ENCODE measurements at places on chromosomes 3 and 15.

- no peak for DNase-seq
These were observed 134.1 kb upstream of the COL8A1 start for GRCh38 chr3:99504258-99504657.

DNA sequence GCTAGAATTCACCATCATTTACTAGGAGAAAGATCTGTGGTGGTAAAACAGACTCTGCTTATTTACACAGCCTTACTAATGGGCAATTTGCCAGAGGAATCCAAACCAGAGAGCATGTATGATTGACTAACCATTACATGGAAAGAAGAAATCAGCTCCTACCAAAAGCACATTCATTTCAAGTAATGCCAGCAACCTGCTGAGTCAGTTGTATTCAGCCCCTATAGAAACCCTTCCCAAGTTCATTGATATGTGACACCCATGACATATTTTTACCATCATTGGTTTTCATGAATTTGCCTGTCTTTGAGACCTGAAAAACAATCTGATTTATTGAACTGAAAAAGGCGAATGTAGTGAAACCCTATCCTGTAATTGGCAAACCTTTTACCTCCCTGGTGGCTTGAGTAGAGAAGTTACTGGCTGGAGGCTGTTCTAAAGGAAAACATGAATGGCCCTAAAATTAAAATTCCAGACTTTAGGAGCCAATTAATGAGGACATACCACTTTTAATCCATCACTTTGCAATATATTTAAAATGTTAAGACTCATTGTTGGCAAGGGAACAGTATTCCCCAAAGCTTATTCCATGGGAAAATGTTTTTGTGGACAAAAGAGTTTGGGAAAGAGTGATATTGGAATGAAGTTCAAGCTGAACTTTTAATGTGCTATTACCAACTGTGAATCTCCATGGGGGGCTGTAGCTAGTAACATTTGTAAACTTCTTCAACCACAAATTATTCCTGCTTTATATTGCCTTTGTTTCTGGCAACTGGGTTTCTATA, 542.9 kb downstream of the FHIT start:
- DNase-seq: no peak

DNA sequence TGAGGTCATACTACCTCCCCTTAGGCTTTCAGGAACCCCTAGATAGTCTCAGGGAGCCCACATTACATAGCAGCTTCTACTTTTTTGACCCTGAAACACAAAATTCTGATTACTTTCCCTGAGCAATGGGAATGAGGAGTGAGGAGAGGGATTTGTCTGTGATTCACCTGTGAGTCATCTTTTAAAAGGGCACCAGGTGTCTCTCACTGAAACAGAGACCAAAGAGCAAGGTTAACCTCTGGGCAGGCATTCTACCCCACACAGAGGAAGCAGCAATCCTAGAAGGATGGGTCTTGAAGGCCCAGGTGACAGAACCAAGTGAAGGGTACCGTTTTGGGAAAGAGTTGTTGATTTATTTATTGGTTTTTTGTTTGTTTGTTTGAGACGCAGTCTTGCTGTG, 31.1 kb upstream of the UBE2E2 start:
- no peak for DNase-seq

DNA sequence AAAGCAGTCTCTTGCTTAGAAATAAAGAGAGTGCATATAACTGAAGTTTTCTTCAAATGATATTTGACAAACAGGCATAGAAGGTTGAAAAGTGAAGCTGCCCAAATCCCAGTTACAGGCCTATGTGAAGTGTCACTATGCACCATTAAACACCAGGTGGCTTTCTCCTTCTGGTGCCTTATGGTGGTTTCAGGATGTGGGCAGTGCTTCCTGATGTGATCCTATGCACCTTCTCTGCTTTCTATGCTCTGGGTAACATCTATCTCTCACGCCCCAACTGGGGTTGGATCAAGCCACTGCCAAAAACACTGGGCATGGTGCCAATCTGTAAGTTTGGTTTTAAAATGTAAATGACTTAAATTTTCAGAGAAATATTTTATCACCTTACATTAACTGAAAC, 744.7 kb downstream of the TUSC7 start:
- peak; percentile 42 for DNase-seq

- DNase-seq: no peak
These were observed 31.7 kb downstream of the HMCES start for GRCh38 chr3:129310111-129311011.

- DNase-seq: no peak
These were observed 98.4 kb downstream of the SLC49A4 start for GRCh38 chr3:122893282-122893681.

DNA sequence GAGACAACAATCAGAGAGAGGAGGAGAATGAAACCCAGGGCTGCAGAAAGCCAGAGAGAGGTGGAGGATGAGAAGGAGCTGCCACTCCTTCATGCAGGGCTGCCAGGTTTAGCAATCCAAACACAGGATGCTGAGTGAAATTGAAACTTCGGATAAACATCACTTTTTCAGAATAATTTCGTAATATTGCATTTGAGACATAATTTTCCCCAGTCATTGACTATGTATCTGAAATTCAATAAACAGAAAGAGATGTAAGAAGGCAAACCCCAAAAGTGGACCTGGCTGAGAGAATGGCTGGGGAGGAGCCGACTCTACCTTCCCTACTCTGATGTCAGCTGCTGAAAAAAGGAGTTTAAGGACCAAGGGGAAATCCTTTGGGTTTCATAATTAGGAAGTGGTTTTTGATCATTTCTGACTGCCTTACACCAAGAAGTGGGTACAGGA, 33.8 kb downstream of the SLC9A9 start:
- no peak for DNase-seq

- no peak for DNase-seq
These were observed 124.6 kb downstream of the TMEM108 start for GRCh38 chr3:133162670-133163305.

- DNase-seq: peak; percentile 65
These were observed 30.4 kb downstream of the NXPE3 start for GRCh38 chr3:101809178-101810021.
